Head of caudate nucleus (tissue), 42 donors: ENCODE measurements at places on chromosomes 7 and 10.

GRCh38 chr10:32961343-32961894, 3.4 kb upstream of the ITGB1 start:
- no peak for DNase-seq

GRCh38 chr7:21013765-21014539, 227.3 kb upstream of the SP8 start:
- no peak for DNase-seq

DNA sequence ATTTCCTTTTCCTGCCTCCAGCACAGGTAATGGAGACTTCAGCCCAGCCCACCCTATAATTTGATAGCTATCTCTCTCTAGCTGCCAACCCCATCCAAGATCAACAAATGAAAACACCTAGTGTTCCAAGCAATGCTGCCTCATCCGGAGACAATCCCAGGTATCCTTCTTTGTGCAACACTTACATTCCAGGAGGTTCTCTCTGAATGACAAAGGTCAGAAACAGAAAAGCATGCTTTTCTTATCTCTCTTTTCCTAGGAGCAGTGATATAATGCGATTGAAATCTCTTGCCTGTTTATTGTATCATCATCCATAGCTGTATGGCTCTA, 699.3 kb downstream of the INHBA start:
- DNase-seq: no peak

GRCh38 chr7:2687338-2687869, 598 bp upstream of the AMZ1 start:
- DNase-seq: peak; percentile 71
